Lower lobe of right lung (tissue), 2 donors: ENCODE measurements at places on chromosomes 7 and 10.
A peak's percentile ranks its signal among the peaks of the same experiment; 100 is the strongest.

- DNase-seq = no peak
Measured at GRCh38 chr7:24574950-24575349, 1.7 kb downstream of the PALS2 start.

- DNase-seq = no peak
Measured at GRCh38 chr7:26948617-26949118, 84.3 kb upstream of the SKAP2 start.

- no peak for DNase-seq
Measured at GRCh38 chr7:68733219-68734153, 864.8 kb upstream of the AUTS2 start.

GRCh38 chr7:83599131-83599530 is 49.8 kb downstream of the SEMA3E start:
- no peak for DNase-seq

- no peak for DNase-seq
Measured at GRCh38 chr10:58424176-58424575, 39.0 kb downstream of the TFAM start.

DNA sequence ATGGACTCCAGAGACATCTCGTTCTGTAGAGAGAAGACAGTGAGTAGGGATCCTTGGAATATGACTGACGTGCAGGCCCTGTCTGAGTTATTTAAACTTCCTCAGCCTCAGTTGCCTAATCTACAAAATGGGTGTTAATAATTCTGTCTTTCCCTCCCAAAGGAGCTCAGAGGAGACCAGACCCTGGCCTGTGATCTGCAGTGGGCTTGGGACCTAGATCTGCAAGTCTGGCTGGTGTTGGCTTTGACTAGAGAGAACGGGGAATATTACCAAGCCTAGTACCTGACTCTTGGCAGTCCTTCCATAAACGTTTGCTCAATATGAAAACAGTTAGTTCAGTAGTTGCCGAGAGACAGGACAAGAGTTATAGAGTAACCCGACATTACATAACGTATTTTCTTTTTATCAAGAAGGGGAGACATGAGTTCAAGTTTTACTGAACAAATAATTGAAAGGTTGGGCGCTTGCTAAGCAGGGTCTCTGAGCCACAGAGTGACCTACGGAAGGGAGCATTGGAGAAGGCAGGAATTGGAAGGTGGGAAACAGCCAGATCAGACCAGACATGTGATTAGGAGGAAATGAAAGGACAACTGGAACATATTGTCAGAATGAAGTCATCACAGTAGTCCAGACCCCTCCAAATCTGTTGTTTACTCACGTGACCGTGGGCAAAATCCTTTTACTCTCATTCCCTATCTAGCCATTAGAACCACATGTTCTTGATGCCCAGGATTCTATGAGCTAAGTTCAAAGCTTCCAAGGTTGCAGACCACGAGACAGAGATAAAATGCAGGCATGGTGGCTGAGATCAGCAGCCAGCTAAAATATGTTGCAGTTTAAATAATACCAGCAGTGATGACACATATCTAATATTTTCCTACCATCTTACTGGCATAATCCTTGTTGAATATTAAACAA is 10.9 kb upstream of the CYP3A4 start:
- no peak for DNase-seq

DNA sequence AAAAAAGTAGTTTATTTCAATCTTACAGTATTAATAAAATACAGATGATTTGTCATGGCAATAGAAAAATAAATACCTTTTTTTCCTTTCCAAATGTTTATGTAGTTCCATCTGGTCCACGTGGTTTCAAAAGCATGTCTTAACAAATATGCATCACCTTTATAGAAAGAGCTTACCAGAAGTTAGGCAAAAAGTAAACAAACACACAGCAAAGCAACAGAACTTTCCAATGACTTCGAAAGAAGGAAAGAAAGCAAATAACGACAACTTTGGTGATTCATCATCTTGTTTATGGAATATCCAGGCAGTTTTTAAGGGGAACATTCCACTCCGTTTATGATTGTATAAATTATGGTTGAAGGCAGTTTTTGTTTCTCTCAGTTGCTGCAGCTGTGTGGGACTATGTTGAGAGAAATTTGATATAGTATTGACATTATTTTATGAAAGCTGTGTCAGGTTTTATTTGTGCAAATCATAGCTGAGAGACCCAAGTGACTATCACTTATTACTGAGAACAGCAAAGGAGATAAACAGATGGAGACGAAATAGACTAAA is 203.1 kb downstream of the CDC14C start:
- DNase-seq = no peak

GRCh38 chr10:14671386-14671831 is 103.3 kb downstream of the FAM107B start:
- no peak for DNase-seq

DNA sequence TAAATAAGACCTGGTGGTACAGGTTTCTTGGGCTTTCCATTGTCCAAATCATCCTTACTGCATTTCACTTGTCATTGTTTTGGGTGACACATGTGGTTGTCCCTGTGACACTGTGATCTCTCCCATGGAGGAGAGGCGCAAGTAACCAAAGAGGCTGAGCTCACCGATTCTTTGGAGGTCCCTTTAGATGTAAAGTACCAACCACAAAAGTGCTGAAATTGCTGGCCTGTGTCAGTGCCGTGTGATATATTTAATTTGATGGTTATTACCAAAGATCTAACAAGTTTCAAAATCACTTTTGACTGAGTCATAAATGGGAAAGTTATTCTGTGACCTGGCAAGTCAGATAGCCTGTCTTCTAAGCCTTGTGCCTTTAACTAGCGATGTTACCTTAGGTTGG is 19.4 kb downstream of the MCM10 start:
- no peak for DNase-seq

DNA sequence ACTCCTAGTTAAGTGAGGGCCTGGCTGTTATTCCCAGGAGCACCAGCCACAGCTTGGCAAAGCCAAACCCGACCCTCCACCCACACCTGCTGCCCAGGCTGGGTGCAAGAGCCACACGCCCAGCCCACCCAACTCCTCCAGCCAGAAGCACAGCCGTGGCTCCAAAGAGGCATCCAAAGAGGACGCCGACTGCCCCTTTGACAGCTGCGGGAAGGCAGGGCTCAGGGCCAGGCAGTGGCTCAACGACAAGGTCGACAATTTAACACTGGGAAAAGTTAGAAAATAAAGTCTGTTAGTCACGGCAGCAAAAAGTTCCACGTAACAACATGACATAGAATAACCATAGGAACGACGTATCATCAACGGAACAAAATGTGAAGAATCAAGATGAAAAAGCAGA is 54.3 kb downstream of the DPYSL4 start:
- DNase-seq = no peak

DNA sequence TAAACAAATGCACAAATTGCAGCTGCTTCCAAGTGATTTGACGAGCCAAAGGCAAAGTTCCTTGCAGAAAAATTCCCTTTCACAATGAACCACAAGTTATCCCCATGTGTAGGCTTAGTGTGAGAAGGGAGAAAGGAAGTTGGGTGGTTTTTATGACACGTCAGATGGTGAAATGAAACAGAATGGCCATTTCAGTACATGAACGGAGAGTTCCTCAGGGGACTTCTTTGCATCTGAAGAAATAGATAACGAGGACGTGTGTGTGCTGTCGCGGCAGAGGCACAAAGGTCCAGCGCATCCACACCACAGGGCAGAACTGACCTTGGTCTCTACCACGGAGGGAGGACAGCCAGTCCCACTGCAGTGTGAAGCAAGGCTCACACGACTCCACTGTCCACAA is 135.9 kb downstream of the PAXIP1 start:
- no peak for DNase-seq

GRCh38 chr10:62491597-62491996 is 117.4 kb downstream of the ZNF365 start:
- DNase-seq = no peak

GRCh38 chr10:93165367-93165766 is 91.7 kb downstream of the CYP26A1 start:
- DNase-seq = no peak

DNA sequence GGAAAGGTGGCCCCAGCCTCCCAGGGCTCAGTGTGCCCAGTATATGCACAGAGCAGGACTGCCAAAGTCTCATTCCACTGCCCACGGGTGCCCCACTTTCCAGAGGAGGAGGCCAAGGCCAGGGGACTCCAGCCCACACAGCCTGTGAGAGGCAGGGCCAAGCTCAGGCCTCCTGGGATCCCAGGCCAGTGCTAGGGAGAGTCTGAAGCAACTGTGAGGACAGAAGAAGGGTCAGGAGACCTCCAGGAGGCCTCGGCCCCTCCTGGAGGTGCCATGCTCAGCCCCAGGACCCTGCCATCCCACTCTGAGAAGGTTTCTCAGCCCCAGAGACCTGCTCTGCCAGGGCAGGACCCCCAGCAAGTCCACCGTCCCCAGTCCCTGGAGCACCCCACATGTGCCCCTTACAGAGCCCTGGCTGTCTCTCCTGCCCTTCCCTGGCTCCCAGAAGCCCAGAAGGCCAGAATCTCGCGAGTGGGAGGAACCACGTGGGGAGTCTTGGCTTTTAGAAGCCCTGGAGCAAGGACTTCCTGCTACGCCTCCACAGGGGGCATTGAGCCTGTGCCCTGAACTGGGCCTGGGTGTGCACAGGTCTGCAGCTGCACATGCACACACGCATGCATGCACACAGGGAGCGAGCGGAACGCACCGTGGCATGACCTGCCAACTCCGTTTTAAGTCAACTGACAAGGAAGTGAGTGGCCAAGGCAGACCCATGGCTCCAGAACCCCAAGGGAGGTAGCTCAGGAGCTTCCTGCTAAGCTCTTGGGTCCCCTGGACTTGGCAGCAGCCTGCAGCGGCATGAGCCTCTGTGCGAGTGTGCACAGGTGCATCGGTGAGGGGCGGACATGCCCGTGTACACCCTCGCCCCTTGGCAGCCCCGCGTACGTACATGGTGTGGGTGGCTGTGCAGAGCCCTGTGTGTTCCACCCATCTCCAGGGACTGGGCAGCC is 33.6 kb downstream of the ZCCHC24 start:
- DNase-seq = peak; percentile 49

DNA sequence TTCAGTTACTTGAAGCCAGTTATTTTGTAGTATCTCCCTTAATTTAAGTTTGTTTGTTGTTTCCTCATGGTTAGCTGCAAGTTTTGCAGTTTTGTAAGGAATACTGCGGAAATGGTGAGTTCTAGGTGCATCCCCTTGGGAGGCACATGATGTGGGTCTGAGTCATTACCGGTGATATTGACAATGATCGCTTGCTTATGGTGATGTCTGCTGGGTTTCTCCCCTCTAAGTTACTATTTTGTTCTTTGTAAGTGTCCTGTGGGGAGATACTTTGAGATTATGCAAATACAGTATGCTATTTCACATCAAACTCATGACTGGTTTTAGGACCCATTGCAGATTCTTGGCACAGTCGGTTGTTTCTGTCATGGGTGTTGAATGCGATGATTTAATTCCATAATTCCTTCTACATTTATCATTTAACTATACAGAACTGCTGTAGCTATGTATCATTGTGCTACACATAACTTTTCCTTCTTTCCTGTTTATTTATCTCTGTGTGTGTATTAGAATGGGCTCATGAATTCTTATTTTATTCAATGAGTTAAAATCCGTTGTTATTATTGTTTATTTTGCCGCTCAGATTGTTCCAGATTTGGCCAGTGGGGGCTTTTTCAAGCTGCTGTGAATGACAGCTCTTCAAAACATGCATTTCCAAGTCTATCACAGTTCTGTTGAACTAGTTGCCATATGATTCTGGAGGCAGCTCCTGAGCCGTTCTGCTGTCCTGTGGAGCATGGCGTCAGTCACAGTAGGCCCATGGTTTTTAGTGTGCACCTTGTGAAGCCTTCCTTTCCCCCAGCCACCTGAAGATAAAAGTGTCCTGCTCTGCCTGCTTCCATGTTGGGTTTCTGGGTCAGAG is 18.4 kb downstream of the TSPAN14 start:
- no peak for DNase-seq

- no peak for DNase-seq
Measured at GRCh38 chr7:31043051-31043471, 9.0 kb upstream of the ADCYAP1R1 start.

DNA sequence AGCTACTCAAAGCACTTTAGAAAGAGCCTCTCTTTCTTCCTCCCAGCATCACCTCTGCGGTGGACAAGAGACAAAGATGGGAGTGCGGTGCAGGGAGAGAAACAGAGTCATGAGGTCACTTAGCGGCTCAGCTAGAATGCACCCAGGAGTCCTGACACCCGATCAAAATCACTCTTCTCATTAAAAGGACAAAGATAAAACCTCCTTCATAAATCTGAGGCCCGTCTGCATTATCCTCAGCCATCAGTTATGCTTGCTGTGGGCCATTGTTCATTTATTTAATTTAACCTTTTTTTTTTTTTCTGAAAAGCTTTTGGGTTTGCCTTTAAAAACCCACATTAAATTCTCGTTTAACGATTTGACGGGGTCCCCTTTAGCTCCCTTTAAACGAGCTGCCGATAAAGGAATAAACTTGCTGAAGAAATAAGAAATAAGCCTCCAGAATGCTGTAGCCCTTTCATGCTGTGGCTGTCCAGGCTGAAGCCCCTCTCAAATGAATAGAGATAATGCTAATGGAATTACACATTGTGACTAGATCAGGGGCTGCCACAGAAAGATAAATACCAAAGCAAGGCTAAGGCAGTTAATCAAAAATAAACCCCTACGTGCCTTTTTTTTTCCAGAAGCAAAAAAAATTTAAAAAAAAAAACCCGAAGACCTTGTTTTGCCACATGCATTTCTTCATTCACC is 16.1 kb upstream of the PLXNA4 start:
- no peak for DNase-seq

DNA sequence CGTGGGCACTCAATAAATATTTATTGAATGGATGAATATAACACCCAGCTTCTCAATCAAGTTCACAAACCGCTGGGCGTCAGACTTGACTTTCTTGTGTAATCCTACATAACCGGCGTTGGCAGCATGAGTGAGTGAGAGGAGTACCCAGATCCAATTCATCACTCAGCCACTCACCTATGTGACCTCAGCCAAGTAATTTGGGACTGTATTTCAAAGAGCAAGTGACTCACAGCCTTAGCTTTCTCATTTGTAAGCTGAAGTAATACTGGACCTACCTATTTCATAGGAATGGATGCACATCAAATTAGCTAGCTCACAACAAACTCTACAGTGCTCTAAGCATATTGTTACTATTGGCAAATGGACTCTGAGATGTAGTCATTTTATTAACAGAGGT is 53.8 kb upstream of the FAM204A start:
- DNase-seq = no peak

DNA sequence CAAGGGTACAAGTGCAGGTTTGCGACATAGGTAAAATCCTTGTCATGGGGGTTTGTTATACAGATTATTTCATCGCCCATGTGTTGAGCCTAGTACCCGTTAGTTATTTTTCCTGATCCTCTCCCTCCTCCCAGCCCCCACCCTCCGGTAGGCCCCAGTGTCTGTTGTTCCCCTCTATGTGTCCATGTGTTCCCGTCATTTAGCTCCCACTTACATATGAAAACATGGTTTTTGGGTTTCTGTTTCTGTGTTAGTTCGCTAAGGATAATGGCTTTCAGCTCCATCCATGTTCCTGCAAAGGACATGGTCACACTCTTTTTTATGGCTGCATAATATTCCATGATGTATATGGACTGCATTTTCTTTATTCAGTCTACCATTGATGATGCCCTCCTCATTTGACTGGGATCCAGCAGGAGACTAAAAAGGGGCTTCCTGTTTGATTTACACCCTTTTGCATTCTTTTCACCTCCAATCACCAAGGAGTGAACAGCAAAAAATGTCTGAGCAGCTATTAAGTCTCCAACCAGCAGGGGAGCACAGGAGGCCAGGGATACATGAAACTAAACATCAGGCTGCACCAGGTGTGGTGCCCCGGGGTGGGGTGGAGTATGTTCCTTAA is 188.2 kb downstream of the SKIDA1 start:
- DNase-seq = no peak

GRCh38 chr10:88458209-88458608 is 124.9 kb downstream of the RNLS start:
- no peak for DNase-seq
